ENCODE measurements at places on chromosomes 12 and 14.

DNA sequence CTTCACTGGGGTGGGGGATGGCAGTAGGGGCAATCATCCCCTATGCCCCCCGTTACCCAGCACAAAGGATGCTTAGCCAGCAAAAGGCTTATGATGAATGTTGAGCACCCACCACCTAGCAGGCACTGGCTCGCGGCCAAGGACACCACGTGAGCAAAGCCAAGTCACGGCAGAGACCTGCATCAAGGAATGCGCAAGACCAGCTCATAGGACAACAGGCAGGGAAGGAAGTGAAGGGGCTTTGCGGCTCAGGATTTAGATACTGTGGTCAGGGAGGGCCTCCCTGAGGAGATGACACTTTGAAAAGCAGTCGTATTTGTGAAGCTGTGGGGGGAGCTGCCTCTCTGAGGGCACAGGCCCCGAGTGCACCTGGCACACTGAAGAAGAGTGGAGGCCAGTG is 32.8 kb downstream of the SH2B3 start:
- peak; percentile 53 for DNase-seq

GRCh38 chr14:105927096-105928060 is 401.0 kb downstream of the TMEM121 start:
- DNase-seq, result no peak

GRCh38 chr12:115639648-115640012 is 637.9 kb downstream of the MED13L start:
- DNase-seq, result no peak

- DNase-seq, result no peak
These were observed 30.0 kb downstream of the GALNT16 start for GRCh38 chr14:69289811-69290520.

- DNase-seq, result no peak
These were observed 369.1 kb downstream of the PRKD1 start for GRCh38 chr14:29558516-29558915.
